ENCODE measurements at places on chromosomes 2 and 18. TPM values are rescaled to one million over a fixed set of nuclear protein-coding genes. Genes with fewer than 3 reads are reported as not detected.

PDE1A gene
- total RNA-seq = 206 TPM

PXDN gene
- total RNA-seq = 588 TPM

SLC35G4 gene
- not detected for total RNA-seq

MROH2A gene
- total RNA-seq = not detected

EGR4 gene
- total RNA-seq = not detected

FAM110C gene
- total RNA-seq = not detected

MAL gene
- total RNA-seq = not detected

OTOF gene
- 0.81 TPM for total RNA-seq

NEUROD1 gene
- total RNA-seq = not detected

TUBA3D gene
- not detected for total RNA-seq

ZNG1B gene
- total RNA-seq = 24.9 TPM

NDC80 gene
- total RNA-seq = 9.1 TPM

NBEAL1 gene
- total RNA-seq = 11.8 TPM

PDE11A gene
- total RNA-seq = not detected

FAM98A gene
- 36.6 TPM for total RNA-seq

MC4R gene
- total RNA-seq = not detected

MC5R gene
- not detected for total RNA-seq

ST6GAL2 gene
- total RNA-seq = not detected

NT5DC4 gene
- total RNA-seq = not detected

CREG2 gene
- total RNA-seq = 0.36 TPM

TBR1 gene
- total RNA-seq = not detected

VSNL1 gene
- not detected for total RNA-seq

CNOT11 gene
- total RNA-seq = 22.0 TPM

SPRED2 gene
- total RNA-seq = 18.8 TPM

UGT1A4 gene
- not detected for total RNA-seq

CD207 gene
- not detected for total RNA-seq

BBS5 gene
- total RNA-seq = 5.0 TPM

CCDC141 gene
- not detected for total RNA-seq

DSC3 gene
- total RNA-seq = 12.2 TPM

LOXHD1 gene
- not detected for total RNA-seq

SOWAHC gene
- 11.2 TPM for total RNA-seq

GAD1 gene
- total RNA-seq = not detected

SRD5A2 gene
- not detected for total RNA-seq

SGPP2 gene
- not detected for total RNA-seq

KCNG2 gene
- total RNA-seq = 2.3 TPM

NTSR2 gene
- total RNA-seq = not detected

ALPG gene
- not detected for total RNA-seq

GDF7 gene
- total RNA-seq = 0.36 TPM

LAMA1 gene
- total RNA-seq = 26.7 TPM

ASAP2 gene
- 27.3 TPM for total RNA-seq

CROCC2 gene
- not detected for total RNA-seq

NPPC gene
- not detected for total RNA-seq

ZFP36L2 gene
- 27.9 TPM for total RNA-seq

CYP26B1 gene
- total RNA-seq = 11.3 TPM

SIX2 gene
- total RNA-seq = 19.1 TPM

FBXO48 gene
- 0.49 TPM for total RNA-seq

TRAF3IP1 gene
- 15.2 TPM for total RNA-seq

ERFE gene
- total RNA-seq = 24.2 TPM

RGPD3 gene
- total RNA-seq = 0.90 TPM

GRB14 gene
- total RNA-seq = 1.1 TPM

CBLN2 gene
- not detected for total RNA-seq

MATN3 gene
- total RNA-seq = 0.49 TPM

All from cardiac atrium fibroblast (primary cell).